ENCODE measurements at places on chromosomes 16 and 17. TPM values are rescaled to one million over a fixed set of nuclear protein-coding genes. Genes with fewer than 3 reads are reported as not detected.

GRCh38 chr17:11803231-11803969 is 193.9 kb downstream of the ZNF18 start:
- no peaks in the 10 kb centered on the region for H3K4me1 ChIP-seq
- H3K27ac ChIP-seq, result no peak overlapping the region
- no peaks in the 10 kb centered on the region for H3K36me3 ChIP-seq
- H3K4me3 ChIP-seq, result no peak overlapping the region

DNA sequence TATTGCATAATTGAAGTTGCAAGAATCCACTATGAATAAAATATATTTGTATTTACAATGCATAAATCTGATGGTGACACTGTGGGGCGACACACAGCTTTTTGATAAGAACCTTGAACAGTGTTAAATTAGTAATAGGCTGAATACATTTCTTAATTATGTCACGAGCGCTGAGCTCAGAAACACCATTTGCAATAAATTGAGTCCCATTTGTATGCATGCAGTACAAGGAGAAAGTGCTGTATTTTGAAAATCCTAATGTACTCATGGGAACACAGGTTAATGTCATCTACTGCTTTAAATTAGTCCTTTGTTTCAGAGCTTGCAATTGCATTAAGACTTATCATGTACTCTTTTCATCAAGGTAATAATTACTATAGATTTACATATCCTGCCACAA is 579.5 kb downstream of the RBFOX1 start:
- H3K27ac ChIP-seq, result no peak overlapping the region
- H3K4me1 ChIP-seq, result no peaks in the 10 kb centered on the region
- DNase-seq, result no peak
- no peak overlapping the region for H3K4me3 ChIP-seq
- H3K27me3 ChIP-seq, result no peaks in the 10 kb centered on the region

GRCh38 chr17:13367154-13367553 is 234.6 kb downstream of the HS3ST3A1 start:
- H3K27me3 ChIP-seq, result no peaks in the 10 kb centered on the region
- DNase-seq, result no peak
- no peaks in the 10 kb centered on the region for H3K36me3 ChIP-seq
- no peaks in the 10 kb centered on the region for H3K4me1 ChIP-seq
- H3K27ac ChIP-seq, result no peak overlapping the region

GRCh38 chr16:15605839-15606517 is 37.0 kb downstream of the MARF1 start:
- H3K36me3 ChIP-seq, result peaks cover 100% of the 10 kb centered on the region
- peaks cover 8% of the 10 kb centered on the region for H3K4me1 ChIP-seq

DNA sequence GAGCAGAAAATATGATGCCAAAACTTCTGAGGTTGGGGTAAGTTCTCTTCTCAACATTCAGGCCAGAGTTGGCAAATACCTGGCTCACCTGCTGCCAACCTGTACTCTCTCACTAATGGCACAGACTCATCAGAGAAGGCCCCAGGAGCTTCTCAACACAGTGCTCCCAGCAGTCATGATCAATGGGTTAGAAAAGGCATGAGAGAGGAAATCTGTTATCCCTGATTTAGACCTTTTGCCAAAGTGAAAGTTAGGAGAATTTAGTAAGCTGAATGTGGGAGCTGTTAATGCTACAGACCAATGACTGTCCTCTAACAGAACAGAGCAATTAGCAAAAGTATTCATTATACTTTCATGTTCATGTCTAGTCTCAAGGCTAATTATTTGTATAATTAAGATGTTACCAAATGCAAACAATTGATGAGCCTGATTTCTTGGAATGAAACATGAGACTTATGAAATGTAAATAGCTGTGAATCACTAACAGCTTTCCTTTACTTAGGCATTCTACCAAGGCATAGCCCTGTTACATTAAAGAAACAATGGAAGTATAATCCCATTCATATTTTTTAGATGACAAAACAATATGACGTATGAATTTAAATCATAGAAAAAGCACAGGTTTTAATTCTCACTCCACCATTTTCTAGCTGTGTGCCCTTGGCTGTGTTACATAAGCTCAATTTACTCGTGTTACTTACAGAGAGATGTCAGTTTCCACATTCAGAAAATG is 68.7 kb upstream of the MARCHF10 start:
- H3K4me3 ChIP-seq, result no peak overlapping the region
- DNase-seq, result no peak
- H3K36me3 ChIP-seq, result no peaks in the 10 kb centered on the region
- H3K27ac ChIP-seq, result no peak overlapping the region
- H3K4me1 ChIP-seq, result no peaks in the 10 kb centered on the region
- no peaks in the 10 kb centered on the region for H3K27me3 ChIP-seq

GRCh38 chr16:72042157-72042660 is 12.1 kb upstream of the HP start:
- H3K36me3 ChIP-seq, result peaks cover 16% of the 10 kb centered on the region
- no peaks in the 10 kb centered on the region for H3K27me3 ChIP-seq
- no peak overlapping the region for H3K27ac ChIP-seq
- no peak for DNase-seq
- no peak overlapping the region for H3K4me3 ChIP-seq
- no peaks in the 10 kb centered on the region for H3K4me1 ChIP-seq

DNA sequence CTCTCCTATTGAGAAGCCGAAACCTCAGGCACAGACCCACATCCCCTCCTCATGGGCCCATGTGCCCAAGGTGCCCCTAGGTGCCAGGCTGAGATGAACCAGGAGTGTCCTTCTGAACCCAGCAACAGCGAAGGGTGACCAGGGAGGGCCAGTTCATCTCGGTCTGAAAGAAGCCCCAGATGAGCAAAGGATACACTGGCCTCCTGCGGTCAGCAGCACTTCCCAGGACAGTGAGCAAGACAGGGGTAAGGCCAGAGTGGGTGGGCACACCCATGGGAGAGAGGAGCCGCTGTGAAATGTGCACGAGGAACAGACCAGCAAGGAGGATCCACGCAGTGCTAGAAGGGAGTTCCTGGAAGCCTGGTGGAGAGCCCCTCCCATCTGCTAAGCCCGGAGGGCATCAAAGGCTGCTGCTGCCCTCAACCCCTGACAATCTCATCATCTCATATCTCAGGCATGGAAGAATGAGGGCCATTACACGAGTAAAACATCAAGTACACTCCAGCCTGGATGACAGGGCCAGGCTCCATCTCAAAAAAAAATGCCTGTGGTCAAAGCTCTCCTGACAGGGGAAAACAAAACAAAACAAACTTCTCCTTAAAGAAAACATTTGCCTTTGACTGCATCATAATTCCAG is 3.3 kb upstream of the HBZ start:
- no peak overlapping the region for H3K27ac ChIP-seq
- H3K4me3 ChIP-seq, result no peak overlapping the region
- H3K27me3 ChIP-seq, result peaks cover 3% of the 10 kb centered on the region
- no peaks in the 10 kb centered on the region for H3K36me3 ChIP-seq
- peaks cover under 1% of the 10 kb centered on the region for H3K4me1 ChIP-seq
- no peak for DNase-seq

DNA sequence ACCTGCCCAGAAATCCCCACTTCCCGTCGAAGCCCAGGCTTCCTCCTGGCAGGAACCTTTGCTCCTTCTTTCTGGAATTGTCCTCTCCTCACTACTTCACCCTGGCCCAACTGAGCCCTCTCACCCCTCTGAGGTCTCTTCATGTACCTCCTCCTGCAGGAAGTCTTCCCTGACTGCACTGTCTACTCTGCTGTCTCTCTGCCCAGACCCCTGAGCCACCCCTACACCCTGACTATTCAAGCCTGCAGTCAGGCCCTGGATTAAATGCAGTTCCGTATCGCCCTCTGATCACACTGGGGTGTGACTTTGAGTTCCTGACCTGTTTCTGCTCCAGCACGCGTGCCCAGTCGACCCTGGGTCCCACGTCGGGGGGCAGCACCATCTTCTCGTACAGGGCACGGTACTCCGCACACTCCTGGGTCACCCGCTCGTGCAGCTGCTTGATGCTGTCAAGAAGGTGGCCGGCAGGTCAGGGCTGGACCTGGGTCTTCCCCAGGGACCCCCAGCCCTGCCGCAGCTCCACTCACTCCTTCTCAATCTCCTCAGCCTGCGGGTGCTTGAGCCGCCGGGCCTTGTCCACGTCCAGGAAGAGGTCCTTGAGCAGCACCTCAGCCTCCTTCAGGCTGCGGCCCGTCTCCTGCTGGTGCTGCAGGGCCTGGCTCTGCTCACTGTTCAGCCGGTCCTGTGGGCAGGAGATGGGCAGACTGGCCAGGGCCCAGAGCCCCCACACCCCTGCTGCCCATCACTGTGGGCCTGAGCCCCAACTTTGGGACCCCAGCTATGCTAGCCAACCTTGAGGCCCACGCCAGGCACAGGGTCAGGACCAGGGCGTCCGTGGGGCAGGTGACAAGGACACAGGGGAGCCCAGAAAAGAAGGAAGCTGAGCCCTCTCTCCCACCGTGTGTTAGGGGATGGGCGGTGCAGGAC is 3.9 kb downstream of the EVPL start:
- DNase-seq, result no peak
- H3K36me3 ChIP-seq, result no peaks in the 10 kb centered on the region
- no peak overlapping the region for H3K4me3 ChIP-seq
- H3K27ac ChIP-seq, result no peak overlapping the region
- no peaks in the 10 kb centered on the region for H3K4me1 ChIP-seq

DNA sequence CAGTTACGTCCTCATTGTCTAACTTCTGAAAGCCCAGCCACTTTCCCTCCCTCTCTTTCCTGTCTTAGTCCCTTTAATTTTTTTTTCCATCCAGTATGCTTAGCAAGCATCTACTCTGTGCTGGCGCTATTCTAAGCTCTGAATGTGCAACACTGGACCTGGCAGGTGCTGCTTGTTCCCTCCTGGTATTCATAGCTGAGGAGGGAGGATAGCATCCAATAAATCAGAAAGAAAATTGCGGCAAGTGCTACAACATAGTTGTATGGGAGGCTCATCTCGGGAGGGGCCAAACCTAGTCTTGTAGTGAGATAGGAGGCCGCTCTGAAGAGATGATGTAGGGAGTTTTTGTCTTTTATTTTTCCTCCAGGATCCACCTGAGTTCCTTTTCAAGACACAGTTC is 457.3 kb upstream of the HSBP1 start:
- no peaks in the 10 kb centered on the region for H3K4me1 ChIP-seq
- DNase-seq, result no peak
- no peaks in the 10 kb centered on the region for H3K36me3 ChIP-seq
- no peak overlapping the region for H3K4me3 ChIP-seq
- no peak overlapping the region for H3K27ac ChIP-seq

- H3K27ac ChIP-seq, result no peak overlapping the region
- no peak for DNase-seq
- no peaks in the 10 kb centered on the region for H3K36me3 ChIP-seq
Observed at GRCh38 chr17:34542700-34543336, 36.6 kb upstream of the TMEM132E start.

- no peak overlapping the region for H3K4me3 ChIP-seq
- H3K27ac ChIP-seq, result no peak overlapping the region
- H3K36me3 ChIP-seq, result no peaks in the 10 kb centered on the region
- H3K4me1 ChIP-seq, result no peaks in the 10 kb centered on the region
- H3K27me3 ChIP-seq, result no peaks in the 10 kb centered on the region
- no peak for DNase-seq
Observed at GRCh38 chr17:36198831-36199465, 2.4 kb upstream of the CCL3L1 start.

DNA sequence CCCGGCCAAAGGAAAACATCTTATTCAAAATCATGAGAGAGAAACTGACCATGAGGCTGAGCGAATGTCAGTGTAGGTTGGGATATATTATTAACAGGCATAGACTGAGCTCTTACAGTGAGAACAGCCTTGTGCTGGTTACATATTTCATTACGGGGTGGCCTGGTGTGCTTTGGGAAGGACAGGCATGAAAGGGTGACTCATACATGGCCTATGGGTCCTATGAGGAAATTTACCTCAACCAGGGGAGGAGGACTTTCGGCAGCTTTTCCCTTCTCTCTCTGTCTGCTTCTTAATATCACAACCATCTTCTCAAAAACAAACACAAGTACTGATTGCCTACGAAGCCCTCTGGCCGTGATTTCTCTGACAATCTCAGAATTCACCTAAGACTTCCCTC is 579.1 kb downstream of the CDH13 start:
- no peaks in the 10 kb centered on the region for H3K27me3 ChIP-seq
- H3K36me3 ChIP-seq, result no peaks in the 10 kb centered on the region

Gene IL32
- total RNA-seq, result 13.7 TPM

Gene MYH11
- 13,386 TPM for total RNA-seq

Gene PRKCB
- 7.1 TPM for total RNA-seq

Gene CYB5D1
- 11.6 TPM for total RNA-seq

Gene TNP2
- total RNA-seq, result not detected

Gene ST6GALNAC2
- 17.8 TPM for total RNA-seq

Gene MYH13
- total RNA-seq, result not detected

Gene MT1A
- total RNA-seq, result 21.3 TPM

Gene YBX2
- total RNA-seq, result 3.6 TPM

Gene NOL3
- 58.2 TPM for total RNA-seq

Gene ACLY
- total RNA-seq, result 79.8 TPM
